ENCODE measurements at places on chromosomes 7 and 10.

- DNase-seq = no peak
These were observed 35.9 kb upstream of the HDAC9 start for GRCh38 chr7:18459484-18460245.

- DNase-seq = no peak
These were observed 26.5 kb downstream of the ASNS start for GRCh38 chr7:97845622-97846203.

DNA sequence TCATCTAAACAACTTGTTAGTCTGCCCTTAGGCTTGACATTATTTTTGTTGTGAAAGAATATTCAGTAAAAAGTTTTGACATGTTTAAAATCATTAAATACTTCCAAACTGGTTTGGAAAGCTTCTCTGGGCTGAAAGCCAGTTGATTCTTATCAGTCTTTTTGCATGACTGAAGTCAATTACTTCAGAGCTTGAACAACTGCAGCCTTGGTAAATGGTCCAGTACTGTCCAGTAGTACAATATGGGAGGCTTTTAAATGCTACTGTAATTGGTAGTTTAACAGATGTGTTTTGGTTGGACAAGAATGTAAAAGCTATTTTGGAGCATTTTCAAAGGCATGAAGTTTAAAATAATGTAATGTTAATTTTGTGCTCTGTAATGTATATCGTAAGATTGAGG is 103.4 kb downstream of the SDK1 start:
- no peak for DNase-seq

DNA sequence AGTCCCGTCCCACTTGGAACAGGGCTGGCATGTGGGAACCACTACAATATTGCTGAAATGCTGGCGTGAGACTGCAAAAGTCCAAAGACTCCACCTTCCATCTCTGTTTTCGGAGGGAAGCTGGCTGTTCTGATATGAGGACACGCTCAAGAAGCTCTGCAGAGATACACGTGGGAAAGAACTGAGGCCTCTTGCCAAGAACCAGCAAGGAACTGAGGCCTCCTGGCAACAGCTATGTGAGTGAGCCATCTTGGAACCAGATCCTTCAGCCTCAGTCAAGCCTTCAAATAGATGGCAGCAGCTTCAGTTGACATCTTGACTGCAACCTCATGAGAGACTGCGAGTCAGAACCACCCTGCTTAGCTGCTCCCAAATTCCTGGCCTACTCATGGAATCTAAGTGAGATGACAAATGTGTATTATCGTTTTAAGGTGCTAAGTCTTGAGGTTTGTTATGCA is 30.8 kb downstream of the SGMS1 start:
- DNase-seq = no peak

- DNase-seq = no peak
These were observed 73.6 kb downstream of the EPC1 start for GRCh38 chr10:32273336-32273735.

GRCh38 chr10:12841826-12842225 is 159.7 kb downstream of the CCDC3 start:
- DNase-seq = no peak

GRCh38 chr10:114284346-114285071 is 45.5 kb downstream of the VWA2 start:
- DNase-seq = no peak

DNA sequence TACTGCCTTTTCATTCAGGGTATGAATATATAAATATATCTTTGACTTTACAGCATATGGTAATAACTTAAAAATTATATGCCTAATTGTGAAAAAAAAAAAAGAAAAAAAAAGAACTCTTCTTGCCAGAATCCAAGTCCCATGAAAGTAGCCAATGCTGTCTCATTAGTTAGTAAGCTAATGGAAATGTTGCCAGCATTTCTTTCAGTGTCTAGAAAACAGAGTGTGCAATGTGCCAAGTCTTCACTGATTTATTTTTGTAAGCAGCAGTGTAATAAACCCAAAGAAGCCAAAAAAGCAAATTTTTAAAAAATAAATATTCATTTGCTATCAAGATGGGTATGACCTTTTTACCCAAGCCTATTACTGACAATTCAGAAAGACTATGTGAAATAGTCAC is 31.1 kb upstream of the LRRN3 start:
- no peak for DNase-seq

GRCh38 chr10:126042906-126043305 is 146.5 kb downstream of the FANK1 start:
- DNase-seq = no peak

DNA sequence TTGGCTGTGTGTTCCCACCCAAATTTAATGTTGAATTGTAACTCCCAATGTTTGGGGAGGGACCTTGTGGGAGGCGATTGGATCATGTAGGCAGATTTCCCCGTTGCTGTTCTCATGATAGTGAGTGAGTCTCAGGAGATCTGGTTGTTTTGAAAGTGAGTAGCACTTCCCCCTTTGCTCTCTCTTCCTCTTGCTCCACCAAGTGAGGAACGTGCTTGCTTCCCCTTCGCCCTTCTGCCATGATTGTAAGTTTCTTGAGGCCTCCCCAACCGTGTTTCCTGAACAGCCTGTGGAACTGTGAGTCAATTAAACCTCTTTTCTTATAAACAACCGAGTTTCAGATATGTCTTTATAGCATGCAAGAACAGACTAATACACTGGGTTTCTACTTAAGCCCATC is 176.3 kb downstream of the CDK14 start:
- no peak for DNase-seq

DNA sequence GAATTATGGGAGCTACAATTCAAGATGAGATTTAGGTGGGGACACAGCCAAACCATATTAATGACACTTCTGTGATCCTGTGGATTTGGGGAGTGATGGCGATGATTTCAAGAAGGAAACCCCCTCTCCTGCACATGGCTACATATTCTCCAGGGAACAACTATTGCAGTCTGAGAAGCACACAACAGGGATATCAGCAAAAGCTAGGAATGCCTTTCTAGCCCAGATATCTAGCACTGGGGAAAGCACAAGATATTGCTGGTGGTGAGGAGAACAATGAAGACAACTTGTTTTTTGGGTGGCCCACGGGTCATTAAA is 24.3 kb downstream of the EPDR1 start:
- no peak for DNase-seq

- DNase-seq = no peak
These were observed 271.5 kb upstream of the TAC1 start for GRCh38 chr7:97460433-97460832.

GRCh38 chr10:43925793-43926192 is 277.1 kb upstream of the ZNF32 start:
- DNase-seq = no peak

GRCh38 chr7:40622941-40623501 is 488.2 kb downstream of the SUGCT start:
- DNase-seq = no peak

DNA sequence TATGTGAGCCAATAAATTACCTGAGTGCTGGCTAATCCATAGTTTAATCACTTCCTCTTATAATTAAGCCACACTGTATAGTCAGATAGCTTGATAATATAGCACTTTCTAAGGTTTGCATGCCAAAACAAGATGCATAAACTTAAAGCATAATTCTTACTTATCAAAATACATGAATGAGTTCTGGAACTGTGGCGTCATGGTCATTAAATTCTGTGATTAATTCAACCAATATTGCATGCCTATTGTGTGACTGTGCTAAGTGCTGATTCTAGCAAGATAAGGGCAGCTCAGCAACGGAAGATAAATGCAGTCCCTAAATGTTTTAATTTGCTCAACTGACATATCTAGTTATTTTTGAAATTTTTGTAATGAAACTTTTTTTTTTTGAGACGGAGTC is 29.7 kb downstream of the HOXA1 start:
- no peak for DNase-seq

- no peak for DNase-seq
These were observed 3.8 kb downstream of the WIPI2 start for GRCh38 chr7:5193880-5194279.

DNA sequence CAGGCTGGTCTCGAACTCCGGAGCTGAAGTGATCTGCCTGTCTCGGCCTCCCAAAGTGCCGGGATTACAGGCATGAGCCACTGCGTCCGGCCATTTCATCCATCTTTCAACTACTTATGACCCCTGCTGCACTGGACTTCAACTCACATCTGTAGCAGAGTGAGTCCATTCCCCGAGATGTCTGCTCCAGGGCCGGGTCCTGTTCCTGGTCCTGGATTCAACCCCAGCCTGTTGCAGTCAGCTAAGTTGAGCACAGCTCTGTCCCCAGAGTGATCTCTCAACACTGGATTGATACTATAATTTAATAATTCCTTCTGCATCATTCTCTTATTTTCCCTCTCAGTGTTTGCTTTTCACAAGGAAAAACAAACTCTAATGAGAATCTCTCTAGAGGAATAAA is 25.8 kb downstream of the PRTFDC1 start:
- DNase-seq = no peak

GRCh38 chr10:31133792-31134310 is 102.2 kb upstream of the ZNF438 start:
- peak; percentile 29 for DNase-seq

- no peak for DNase-seq
These were observed 87.3 kb upstream of the TES start for GRCh38 chr7:116122972-116123595.

- no peak for DNase-seq
These were observed 580.0 kb downstream of the XPNPEP1 start for GRCh38 chr10:109343293-109343692.

DNA sequence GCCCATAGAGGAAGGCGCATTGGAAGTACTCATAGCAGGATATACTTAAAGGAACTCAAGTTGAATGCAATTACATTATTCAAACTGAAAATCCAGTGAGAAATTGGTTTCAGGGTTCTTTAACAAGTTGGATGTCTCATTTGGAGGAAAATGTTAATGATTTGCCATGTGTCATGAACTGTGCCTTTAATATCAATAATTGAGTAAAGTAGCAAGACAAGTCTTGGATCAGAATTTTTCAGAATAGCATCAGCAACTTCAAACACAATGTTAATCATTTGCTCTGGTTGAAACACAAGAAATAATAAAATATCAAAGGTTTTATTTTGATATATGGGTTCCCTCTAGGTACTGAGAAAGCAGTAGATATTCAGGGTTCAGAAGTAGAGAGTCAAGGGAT is 24.5 kb upstream of the POU6F2 start:
- DNase-seq = no peak

GRCh38 chr10:62069452-62070178 is 168.1 kb downstream of the ARID5B start:
- DNase-seq = no peak

- no peak for DNase-seq
These were observed 1.1 kb downstream of the TET1 start for GRCh38 chr10:68560943-68561864.

- DNase-seq = no peak
These were observed 13.0 kb upstream of the AKR1E2 start for GRCh38 chr10:4813023-4813422.

DNA sequence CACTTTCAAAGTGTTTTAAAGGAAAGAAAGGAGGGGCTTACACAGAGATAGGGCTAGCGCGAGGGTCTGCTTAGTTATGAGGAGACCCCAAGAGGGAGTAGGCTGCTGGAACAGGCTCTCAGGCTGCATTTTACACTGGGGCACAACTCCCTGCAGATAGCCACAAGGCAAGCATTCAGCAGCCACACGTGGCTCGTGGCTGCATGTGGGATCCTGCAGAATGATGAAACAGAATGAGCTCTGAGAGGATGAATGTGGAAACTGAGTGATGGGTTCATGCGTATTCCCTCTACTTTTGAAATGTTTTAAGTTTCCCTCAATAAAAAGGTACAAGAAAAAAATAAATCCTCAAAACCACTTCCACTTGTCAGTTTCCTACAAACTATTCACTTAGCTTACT is 37.0 kb downstream of the PIP4K2A start:
- DNase-seq = no peak

DNA sequence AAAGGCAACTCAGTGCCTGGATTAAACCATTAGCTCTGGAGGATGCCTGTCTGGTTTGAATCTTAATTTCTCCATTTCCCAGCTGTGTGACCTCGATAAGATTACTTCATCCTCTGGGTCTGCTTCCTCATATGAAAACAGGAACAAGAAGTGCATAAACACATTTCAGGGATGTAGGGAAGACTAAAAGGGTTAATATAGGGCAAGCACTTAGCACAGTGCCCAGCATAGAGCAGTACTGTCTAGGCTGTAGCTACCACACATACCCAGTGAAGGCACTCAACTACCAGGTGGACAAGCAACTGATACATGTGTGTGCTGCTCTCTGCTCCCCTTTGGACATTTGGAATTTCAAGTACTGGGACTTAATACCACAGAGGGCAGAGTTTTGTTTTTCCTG is 85.4 kb downstream of the KCNMA1 start:
- DNase-seq = no peak

DNA sequence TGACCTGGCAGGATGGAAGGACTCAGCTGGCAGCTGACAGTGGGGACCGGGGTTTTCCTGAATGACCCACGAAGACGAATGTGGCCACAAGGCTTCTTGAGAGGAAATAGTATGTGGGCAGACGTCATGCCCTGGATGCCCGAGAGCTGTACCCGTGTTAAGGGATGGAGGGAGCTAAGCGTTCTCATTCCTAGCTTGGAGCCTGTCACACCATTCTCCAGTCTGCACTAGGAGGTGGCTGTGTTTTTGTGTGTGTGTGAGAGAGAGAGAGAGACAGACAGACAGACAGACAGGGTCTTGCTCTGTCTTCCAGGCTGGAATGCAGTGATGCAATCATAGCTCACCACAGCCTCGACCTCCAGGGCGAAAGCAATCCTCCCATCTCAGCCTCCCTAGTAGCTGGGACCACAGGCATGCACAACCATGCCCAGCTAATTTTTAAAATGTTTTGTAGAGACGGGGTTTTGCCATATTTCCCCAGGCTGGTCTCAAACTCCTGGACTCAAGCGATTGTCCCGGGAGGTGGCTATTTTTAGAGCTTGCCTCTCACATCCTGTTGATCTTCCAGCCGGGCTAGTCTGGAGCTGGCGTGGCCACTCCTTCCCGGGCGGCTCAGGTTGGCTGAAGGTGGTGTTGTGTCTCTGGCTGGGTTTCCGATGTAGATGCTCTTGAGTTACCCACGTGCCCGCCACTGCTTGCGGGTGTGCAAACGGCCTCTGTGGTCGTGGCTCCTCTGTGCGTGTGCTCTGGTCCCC is 2.1 kb downstream of the AMZ1 start:
- DNase-seq = no peak

- no peak for DNase-seq
These were observed 549.1 kb upstream of the DPP6 start for GRCh38 chr7:153503093-153503492.

GRCh38 chr7:46385662-46386309 is 464.7 kb upstream of the IGFBP3 start:
- DNase-seq = no peak

GRCh38 chr10:24288581-24288980 is 79.6 kb downstream of the KIAA1217 start:
- no peak for DNase-seq

- DNase-seq = no peak
These were observed 5.7 kb upstream of the LMOD2 start for GRCh38 chr7:123649964-123650363.

- peak; percentile 20 for DNase-seq
These were observed 87.0 kb downstream of the TBXAS1 start for GRCh38 chr7:139915864-139916716.

- DNase-seq = no peak
These were observed 73.8 kb upstream of the CDK1 start for GRCh38 chr10:60704471-60704870.

- no peak for DNase-seq
These were observed 59.7 kb upstream of the LRRC18 start for GRCh38 chr10:48999346-48999745.
